Caudate nucleus (tissue), 63 donors: ENCODE measurements at places on chromosomes 16 and 17.

DNA sequence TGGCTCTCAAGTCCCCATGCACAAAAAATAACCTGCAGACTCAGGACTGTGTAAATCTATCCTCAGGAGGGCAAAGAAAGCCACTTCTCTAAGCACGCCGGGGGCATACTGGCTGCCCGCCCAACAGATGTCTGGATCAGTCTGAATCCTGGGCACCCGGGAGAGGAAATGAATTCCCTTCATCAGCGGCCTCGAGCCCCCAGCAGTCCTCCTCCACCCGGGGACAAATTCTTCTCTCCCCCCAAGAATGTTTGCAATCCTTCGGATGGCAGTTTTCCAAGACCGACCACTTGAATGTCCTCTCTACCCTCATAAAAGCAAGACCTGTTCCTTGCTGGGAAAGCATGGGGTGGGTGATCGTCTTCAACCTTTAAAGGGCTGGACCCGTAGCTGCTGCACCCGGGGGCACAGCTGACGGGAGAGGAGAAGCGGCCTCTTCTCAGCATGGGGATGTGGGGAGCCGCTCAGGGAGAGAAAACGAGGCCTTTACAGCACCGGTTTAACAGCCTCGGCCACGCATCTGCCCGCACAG is 9.4 kb upstream of the MAP2K3 start:
- no peak for DNase-seq

DNA sequence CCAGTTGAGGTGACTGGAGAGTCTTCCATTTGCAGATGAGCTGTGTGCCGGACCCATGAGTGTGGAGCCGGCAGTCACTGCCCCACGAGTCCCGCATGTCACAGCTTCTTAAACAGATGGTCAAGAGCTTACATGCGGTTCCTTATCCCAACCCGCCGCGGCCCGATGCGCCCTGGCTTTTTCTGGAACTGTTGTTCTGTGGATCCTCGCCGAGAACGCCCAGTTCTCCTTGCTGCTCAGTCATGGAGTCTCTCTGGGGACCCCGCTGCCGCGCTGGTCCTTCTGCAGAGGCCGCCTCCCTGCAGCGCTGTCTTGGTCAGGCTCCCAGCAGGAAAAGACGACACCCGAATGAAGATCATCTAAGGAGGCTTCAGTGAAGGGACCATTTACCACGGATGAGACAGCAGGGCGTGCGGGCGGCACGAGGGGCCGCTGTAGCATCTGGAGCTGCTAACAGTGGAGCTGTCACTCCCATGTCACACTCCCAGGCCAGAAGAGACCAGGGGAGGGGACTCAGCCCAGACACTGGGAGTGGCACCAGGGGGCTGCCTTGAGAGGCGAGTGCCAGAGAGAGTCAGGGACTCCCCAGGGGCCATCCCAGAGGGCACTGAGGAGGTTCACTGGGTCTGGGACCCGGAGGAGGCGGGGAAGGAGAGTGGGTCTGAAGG is 10.8 kb upstream of the LGALS3BP start:
- DNase-seq = no peak

- DNase-seq = no peak
Measured at GRCh38 chr16:55179852-55180585, 144.0 kb upstream of the IRX6 start.

- DNase-seq = no peak
Measured at GRCh38 chr16:27772093-27772825, 222.3 kb downstream of the KATNIP start.

DNA sequence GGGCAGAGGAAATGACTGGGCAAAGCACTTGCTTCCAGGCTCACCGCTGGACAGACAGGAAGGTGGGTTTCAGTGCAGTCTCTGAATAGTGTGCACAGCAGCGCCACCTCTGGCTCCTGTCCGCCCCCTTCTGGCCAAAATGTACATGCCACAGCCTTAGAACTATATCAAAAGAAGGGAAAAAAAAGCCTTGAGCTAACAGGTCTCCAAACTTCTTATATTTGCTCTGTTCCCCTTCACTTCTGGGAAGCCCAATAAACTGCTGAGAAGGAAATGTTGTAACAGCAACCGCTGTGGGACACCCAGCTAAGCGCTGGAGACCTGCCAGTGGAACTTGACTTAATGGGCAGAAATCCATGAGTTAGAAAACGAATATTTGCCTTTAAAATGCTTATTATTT is 17.5 kb downstream of the COG7 start:
- DNase-seq = no peak

- no peak for DNase-seq
Measured at GRCh38 chr16:80806927-80807340, 2.5 kb upstream of the CDYL2 start.

- no peak for DNase-seq
Measured at GRCh38 chr16:35252356-35252936, 1793.0 kb downstream of the TP53TG3F start.

DNA sequence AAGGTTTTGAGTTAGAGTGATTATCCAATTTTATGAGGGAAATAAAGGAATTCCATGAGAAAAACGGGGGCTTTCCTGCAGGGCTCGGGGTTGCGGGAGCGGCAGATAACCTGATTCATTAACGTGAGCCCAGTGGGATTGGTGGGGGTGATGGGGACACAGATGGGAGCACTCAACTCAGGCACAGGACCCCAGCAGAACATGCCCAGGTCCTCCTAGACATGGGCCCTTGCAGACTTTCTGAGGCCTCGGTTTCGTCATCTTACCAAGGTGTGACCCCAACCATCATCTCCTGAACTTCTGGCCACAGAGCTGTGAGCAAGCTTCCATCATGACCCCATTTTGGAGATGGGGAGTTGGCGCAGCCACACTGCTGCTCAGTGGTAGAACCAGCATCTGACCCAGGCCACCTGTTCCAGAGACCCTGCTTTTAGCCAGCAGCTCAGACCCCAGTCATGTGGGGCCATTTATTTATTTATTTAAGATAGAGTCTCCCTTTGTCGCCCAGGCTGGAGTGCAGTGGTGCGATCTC is 22.3 kb downstream of the CARHSP1 start:
- DNase-seq = no peak

GRCh38 chr16:65572156-65572555 is 450.3 kb upstream of the CDH11 start:
- DNase-seq = no peak

DNA sequence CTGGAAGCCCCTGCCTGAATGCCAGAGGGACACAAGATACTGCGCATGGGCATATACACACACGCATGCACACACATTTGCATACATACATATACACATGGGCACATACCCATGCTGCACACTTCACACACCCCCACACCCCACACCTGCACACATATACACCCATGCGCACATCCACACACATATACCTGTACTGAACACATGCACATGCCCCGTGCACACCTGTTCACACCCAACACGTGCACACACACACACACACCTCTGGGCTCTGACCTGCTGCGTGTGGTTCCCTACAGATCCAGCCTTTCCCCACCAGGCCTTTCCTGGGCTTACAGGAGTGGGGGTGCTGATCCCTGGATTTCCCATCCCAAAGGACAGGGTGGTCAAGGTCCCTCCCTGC is 6.3 kb downstream of the SPPL2C start:
- DNase-seq = no peak
